Colonic mucosa (tissue), 4 donors: ENCODE measurements at places on chromosomes 7 and 10. TPM values are rescaled to one million over a fixed set of nuclear protein-coding genes. Genes with fewer than 3 reads are reported as not detected.
A peak's percentile ranks its signal among the peaks of the same experiment; 100 is the strongest.

The PON1 gene
- not detected for total RNA-seq

The LIPJ gene
- 0.16 TPM for total RNA-seq

The PTPRE gene
- total RNA-seq: 15.9 TPM

The IKZF5 gene
- 16.7 TPM for total RNA-seq

The CDK14 gene
- total RNA-seq: 1.9 TPM

The C7orf57 gene
- not detected for total RNA-seq

DNA sequence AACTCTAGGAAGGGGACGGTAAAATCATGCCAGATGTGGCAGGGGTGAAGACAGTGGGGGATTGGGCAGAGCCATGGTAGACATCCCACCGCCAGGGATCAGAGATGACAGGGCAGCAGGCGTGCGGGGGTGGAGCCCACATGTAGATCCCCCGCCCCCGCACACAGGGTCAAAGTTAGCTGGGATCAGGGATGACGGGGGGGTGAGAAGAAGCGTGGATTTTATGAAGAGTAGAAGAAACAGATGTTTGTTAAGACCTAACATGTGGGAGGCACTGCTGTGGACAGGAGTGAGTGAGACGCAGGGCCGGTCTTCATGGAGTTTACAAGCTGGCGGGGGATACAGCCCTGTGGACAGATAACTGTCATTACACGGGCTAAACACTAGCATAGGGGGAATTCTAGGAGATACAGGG is 154.0 kb upstream of the KLF14 start:
- no peak for DNase-seq
- peaks cover 4% of the 10 kb centered on the region for H3K36me3 ChIP-seq
- H3K27me3 ChIP-seq: no peaks in the 10 kb centered on the region
- H3K4me1 ChIP-seq: peaks cover 18% of the 10 kb centered on the region
- no peak overlapping the region for H3K4me3 ChIP-seq

- H3K27me3 ChIP-seq: no peaks in the 10 kb centered on the region
- H3K36me3 ChIP-seq: no peaks in the 10 kb centered on the region
- H3K4me3 ChIP-seq: no peak overlapping the region
- no peak overlapping the region for H3K27ac ChIP-seq
- no peak for DNase-seq
Observed at GRCh38 chr7:157509226-157509625, 172.4 kb downstream of the DNAJB6 start.

DNA sequence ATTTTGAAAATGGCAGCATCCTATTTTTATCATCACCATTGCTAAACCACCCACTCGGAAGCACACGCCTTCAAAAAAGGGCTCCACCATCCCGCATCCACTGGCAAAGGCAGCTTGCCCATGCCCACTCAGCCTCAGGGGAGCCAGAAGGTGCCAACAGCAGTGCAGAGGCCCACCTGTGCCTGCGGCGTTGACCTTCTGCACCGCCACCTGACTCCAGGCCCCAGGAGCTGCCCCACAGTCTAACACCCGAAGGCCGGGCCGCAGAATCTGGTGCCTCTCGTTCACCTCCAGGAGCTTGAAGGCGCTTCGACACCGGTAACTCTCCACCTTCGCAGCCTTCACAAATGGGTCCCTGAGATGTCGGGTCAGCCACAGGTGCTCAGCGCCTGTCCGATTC is 2.8 kb downstream of the MRM2 start:
- H3K36me3 ChIP-seq: no peaks in the 10 kb centered on the region
- no peak overlapping the region for H3K4me3 ChIP-seq
- H3K27me3 ChIP-seq: no peaks in the 10 kb centered on the region
- H3K4me1 ChIP-seq: peaks cover 8% of the 10 kb centered on the region
- no peak for DNase-seq

- H3K4me1 ChIP-seq: no peaks in the 10 kb centered on the region
- H3K27me3 ChIP-seq: no peaks in the 10 kb centered on the region
- H3K4me3 ChIP-seq: no peak overlapping the region
- DNase-seq: no peak
Observed at GRCh38 chr10:112847778-112848177, 102.3 kb upstream of the TCF7L2 start.

GRCh38 chr10:114138581-114138980 is 35.4 kb downstream of the CCDC186 start:
- no peak overlapping the region for H3K4me3 ChIP-seq
- H3K36me3 ChIP-seq: peaks cover 5% of the 10 kb centered on the region
- no peak overlapping the region for H3K27ac ChIP-seq
- no peaks in the 10 kb centered on the region for H3K4me1 ChIP-seq

DNA sequence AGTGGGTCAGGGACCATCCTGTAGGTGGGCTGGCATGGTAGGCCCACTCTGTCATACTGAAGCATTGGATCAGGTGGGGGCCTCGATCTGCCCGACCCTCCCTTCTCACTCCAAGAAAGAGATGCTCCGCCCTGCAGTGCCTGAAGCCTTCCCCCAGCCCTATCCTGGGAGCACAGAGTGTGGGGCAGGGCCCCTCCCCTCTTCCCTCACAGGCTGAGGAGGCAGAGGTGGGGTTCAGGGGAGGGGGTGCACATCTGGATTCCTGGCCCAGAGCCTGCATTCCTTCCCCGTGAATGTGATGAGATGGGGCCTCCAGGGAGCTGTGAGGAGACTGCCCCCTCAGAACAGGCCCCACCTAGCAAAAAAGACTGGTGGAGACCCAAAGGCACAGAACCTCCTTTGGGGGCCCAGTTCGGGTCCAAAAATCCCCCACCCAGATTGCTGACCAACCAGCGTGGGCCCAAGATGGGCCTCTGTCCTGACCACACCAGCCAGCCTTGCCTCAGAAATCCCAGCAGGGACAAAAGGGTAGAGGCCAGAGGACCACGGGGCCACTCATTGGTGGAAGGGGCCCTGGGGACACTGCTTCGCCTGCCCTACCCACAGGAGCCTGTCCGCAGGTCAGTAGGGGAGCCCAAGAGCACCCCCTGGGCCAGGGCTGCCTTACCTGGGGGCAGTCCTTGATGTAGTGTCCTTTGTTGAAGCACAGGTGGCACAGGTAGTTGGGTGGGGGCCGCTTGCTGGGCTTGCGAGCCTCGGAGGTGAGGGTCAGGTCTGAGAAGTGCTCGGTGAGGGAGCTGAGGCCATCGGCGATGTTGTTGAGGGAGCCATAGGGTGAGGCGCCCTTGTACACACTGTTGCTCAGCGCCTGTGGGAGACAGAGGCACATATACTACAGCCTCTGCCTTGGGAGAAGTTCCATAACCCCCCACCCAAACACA is 13.3 kb downstream of the ZCCHC24 start:
- no peaks in the 10 kb centered on the region for H3K36me3 ChIP-seq
- no peak overlapping the region for H3K27ac ChIP-seq
- no peaks in the 10 kb centered on the region for H3K27me3 ChIP-seq
- DNase-seq: no peak
- H3K4me1 ChIP-seq: no peaks in the 10 kb centered on the region
- no peak overlapping the region for H3K4me3 ChIP-seq

GRCh38 chr10:113053091-113053490 is 103.0 kb downstream of the TCF7L2 start:
- no peak overlapping the region for H3K4me3 ChIP-seq
- H3K4me1 ChIP-seq: peaks cover 4% of the 10 kb centered on the region
- no peaks in the 10 kb centered on the region for H3K36me3 ChIP-seq
- DNase-seq: no peak
- no peak overlapping the region for H3K27ac ChIP-seq

- no peak overlapping the region for H3K4me3 ChIP-seq
- no peaks in the 10 kb centered on the region for H3K27me3 ChIP-seq
- H3K36me3 ChIP-seq: no peaks in the 10 kb centered on the region
- no peak overlapping the region for H3K27ac ChIP-seq
- H3K4me1 ChIP-seq: no peaks in the 10 kb centered on the region
- DNase-seq: no peak
Observed at GRCh38 chr7:13336227-13336626, 648.8 kb downstream of the ARL4A start.

DNA sequence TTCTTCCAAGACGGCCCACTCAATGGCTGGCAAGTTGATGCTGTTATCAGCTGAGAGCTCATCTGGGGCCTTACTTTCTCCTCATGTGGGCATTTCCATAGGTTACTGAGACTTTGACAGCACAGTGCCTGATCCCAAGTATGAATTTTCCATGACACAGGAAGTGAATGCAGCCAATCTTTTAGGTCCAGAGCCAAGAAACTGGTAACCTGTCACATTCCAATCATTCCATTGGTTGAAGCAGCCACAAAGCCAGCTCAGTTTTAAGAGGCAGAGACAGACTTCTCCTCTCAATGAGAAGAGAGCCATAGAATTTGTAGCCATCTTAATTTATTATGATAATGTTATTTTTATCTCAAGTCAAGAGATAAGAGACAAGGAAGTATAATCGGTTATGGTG is 775.5 kb downstream of the CNTNAP2 start:
- H3K4me1 ChIP-seq: no peaks in the 10 kb centered on the region
- H3K27ac ChIP-seq: no peak overlapping the region
- H3K36me3 ChIP-seq: no peaks in the 10 kb centered on the region
- no peak for DNase-seq

DNA sequence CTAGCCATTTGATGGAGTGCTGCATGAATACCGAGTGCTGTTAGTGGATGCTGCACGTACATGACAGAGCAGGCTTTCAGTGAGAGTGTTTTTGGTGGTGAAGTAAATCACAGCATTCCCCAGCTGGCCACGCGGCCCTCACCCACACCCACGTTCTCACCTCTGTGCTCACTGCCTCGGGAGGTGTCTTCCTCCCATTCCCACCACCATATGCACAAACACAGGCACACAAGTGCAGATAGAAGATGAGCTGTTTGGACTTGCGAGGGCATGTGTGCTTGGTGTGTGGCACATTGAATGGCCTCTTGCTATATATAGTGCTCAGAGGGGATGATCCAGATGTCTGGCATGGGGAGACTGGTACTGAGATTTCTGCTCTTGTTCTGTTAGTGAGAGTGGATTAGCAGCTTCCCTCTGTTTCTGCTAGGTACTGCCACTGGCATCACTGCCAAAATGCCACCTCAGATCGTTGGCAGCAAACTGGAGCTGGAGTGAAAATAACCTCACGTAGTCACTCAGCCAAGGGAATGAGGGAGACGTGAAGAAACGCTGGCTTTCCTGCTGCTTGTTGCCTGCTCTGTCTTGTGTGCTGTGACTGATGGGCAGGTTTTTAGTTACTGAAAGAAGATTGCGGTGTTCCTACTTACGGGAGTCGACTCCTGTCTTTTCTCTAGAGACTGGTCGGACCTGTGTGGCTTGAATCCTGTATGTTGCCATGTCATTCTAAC is 19.1 kb downstream of the DNAJB6 start:
- H3K27ac ChIP-seq: no peak overlapping the region
- no peaks in the 10 kb centered on the region for H3K36me3 ChIP-seq
- peaks cover 9% of the 10 kb centered on the region for H3K4me1 ChIP-seq
- no peaks in the 10 kb centered on the region for H3K27me3 ChIP-seq
- no peak overlapping the region for H3K4me3 ChIP-seq

- no peak overlapping the region for H3K27ac ChIP-seq
- H3K4me1 ChIP-seq: no peaks in the 10 kb centered on the region
- H3K4me3 ChIP-seq: no peak overlapping the region
- H3K27me3 ChIP-seq: no peaks in the 10 kb centered on the region
Observed at GRCh38 chr7:151289891-151290290, 41.4 kb upstream of the SMARCD3 start.

DNA sequence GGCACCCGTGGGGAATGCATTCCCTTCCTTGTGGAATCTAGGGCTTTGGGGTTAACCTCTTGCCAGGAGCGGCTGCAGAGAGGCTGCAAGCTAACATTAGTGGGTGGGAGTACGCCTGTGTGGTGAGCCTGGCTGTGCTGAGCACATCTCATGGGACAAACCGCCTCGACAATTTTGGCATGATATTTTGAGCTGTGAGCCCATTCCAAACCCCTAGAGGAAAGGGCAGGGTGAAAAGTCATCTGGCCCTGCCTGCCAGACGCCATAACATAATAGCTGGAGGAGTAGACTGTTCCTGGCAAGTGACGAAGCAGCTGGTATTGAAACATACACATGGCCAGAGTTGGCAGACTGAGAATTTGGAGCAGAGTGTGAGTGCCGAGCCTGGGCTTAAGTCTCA is 110.0 kb downstream of the TACC2 start:
- H3K4me1 ChIP-seq: no peaks in the 10 kb centered on the region
- DNase-seq: no peak
- H3K36me3 ChIP-seq: no peaks in the 10 kb centered on the region
- no peaks in the 10 kb centered on the region for H3K27me3 ChIP-seq
- H3K27ac ChIP-seq: no peak overlapping the region

DNA sequence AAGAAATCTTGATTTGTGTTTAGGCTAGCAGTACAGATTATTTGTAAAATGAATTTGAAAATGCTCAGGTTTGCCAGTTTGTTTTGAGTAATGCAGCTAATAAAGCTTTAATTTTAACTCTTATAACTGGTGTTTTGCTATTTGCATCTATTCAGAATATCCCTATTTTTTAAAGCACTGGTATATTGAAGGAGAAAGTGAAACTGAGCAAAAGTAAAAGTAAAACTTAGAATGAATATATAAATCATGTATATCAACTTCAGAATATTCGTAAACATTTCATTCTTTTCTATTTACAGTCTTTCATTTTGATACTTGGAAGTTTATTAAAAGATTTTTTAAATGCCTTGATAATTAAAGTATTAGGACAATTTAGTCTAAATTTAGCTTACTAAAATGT is 26.2 kb downstream of the TASOR2 start:
- peak overlapping the region; percentile 0 for H3K4me3 ChIP-seq
- no peaks in the 10 kb centered on the region for H3K27me3 ChIP-seq
- no peak overlapping the region for H3K27ac ChIP-seq
- H3K36me3 ChIP-seq: no peaks in the 10 kb centered on the region
- no peaks in the 10 kb centered on the region for H3K4me1 ChIP-seq
